RWPE2 (cell line): ENCODE measurements at places on chromosomes 7 and 10.

GRCh38 chr10:95336702-95337101 is 45.9 kb upstream of the PDLIM1 start:
- DNase-seq: no peak

DNA sequence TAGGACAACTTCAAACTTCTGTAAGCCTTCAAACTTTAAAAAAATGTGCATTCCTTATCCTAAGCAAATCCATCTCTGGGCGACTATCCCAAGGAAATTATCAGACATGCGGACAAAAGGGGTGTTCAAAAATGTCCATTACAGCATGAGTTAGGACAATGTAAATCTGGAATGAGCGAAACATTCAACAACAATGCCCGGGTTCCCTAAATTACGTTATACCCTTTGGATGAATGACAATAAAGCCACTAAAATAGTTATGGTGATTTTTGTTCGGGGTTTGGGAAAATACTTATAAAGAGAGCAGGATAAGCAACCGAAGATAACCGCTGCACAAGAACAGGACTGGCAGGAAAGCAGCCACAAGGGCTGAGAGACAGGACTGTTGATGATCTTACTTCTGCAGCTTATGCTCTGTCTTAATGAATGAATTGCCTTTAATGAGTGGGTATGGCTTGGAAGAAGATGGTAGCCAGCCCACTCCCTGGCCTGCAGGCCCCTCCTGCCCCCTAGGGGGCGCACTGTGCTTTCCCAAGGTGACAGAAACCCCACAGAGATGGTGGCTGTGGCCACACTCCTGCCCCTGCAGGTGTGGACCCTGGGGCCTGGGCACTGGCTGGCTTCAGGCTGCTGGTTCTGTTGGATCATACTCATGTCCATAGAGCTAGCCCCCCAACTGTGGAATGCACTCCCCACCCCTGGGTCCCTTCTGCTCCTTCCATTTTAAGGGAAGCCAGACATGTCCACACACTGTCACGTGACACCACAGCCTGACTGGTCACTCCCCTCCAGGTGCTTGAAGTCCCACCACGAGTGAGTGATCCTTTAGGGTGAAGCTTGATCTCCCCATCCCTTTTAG is 45.0 kb downstream of the ZCCHC24 start:
- DNase-seq: no peak

DNA sequence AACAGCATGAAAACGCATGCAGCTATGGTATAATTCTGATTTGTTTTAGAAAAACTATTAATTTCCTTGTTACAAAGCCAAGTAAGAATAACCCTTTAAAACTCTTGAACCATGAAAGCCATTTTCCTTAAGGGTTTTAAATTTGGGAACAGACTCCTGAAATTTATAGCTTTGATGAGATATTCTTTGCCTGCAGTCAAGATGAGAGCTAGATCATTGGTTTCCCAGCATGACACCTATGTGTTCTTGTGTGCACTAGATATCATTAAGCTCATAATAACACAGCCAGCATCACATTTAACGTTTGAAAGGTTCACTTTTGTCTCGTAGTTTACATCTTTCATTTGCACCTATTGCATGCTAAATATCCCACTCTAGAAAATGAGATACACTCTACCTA is 202.2 kb downstream of the PHF14 start:
- DNase-seq: no peak

DNA sequence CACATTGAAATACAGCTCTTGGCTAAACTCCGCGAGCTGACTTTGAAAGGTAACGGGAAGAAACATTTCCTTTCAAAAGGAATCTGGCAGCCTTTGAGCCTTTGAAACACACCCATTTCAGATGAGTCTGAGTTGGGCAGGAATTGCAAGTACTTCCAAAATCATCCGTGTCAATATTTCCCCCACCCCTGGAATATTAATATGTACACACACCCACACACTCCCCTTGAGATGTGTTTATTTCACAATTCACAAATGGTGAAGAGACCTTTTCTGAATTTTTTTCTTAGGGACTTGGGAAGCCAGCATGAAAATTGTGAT is 438.7 kb upstream of the NRP1 start:
- DNase-seq: no peak

DNA sequence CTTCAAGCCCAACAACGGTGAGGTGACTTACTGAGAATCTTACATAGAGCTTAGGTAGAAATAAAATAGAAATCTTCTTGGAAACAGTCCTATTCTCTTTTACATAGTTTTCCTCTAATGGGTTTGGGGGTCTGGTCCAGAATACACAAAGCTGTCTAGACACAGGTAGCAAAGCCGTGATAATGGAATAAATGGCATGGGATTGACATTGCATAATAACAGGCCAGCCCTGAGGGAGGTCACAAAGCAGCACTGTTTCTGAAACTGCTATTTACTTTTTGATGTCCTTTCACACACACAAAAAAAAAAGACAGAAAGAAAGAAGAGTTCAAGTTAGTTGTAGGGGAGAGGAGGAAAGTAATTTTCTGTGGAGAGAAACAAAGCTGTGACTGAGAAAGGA is 364.8 kb upstream of the SORCS1 start:
- DNase-seq: no peak

DNA sequence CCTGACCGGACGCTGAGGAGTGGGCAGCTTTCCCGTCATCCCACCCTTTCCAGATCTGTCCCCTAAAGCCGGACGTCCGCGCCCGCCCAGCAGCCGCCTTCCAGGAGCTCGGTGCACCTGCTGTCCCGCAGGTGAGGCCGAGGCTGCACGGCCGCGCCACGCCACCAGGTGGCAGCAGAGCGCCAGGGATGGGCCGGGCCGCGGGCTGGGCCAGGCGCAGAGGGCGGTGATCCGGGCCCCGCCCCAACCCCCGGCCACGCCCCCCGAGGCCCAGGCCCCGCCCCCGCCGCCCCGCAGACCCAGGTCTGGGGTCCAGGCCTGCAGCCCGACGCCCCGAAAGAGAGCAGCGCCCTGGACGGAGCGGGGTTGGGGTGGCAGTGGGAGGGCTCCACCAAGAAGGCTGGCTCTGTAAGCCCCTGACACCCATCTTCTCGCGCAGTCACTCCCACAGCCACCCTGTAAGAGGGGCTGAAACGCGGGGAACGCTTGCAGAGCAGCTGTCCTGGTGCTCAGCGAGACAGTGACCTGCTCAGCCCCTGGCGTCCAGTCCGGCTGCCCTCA is 32.2 kb downstream of the FOXL3 start:
- peak; percentile 60 for DNase-seq

GRCh38 chr10:34696423-34696822 is 118.7 kb downstream of the PARD3 start:
- no peak for DNase-seq

DNA sequence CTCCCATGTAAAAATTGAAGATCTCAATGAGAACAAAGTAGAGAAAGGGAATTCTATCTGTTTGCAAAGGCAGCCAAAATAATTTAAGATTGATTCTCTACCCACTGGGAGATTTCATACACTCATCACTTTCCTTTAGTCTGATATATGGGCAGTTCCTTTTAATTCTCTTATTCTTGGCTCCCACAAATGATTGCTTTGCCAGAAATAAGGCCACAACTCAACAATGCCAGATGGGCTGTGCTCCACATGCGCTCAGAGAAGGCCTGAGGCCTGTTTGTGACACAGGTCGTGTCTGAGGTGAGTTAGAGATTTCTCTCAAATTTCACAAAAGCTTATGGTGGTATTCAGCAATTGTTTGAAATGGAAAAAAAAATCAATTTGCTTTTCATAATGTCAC is 501.9 kb upstream of the SEMA3D start:
- DNase-seq: no peak

- no peak for DNase-seq
These were observed 165.8 kb downstream of the INHBA start for GRCh38 chr7:41536873-41537665.

GRCh38 chr10:3757638-3758490 is 27.1 kb downstream of the KLF6 start:
- DNase-seq: no peak

DNA sequence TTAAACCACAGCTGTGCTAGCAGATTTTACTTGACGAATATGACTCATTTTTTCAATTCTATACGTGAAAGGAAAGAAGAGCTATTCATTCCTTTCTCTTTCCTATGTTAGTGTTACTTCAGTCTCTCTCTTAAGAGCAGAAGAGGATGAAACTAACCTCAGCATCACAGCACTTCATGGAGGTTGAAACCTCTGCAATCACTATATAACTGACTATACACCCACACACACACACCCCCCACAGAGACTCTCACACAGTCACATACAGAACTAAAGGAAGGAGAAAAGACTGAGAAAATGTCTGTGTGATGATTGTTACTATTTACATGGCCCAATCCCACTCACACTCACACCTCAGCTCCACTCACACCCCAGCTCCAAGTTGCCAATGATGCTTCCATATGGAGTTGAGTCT is 104.2 kb downstream of the KIF20B start:
- DNase-seq: no peak

DNA sequence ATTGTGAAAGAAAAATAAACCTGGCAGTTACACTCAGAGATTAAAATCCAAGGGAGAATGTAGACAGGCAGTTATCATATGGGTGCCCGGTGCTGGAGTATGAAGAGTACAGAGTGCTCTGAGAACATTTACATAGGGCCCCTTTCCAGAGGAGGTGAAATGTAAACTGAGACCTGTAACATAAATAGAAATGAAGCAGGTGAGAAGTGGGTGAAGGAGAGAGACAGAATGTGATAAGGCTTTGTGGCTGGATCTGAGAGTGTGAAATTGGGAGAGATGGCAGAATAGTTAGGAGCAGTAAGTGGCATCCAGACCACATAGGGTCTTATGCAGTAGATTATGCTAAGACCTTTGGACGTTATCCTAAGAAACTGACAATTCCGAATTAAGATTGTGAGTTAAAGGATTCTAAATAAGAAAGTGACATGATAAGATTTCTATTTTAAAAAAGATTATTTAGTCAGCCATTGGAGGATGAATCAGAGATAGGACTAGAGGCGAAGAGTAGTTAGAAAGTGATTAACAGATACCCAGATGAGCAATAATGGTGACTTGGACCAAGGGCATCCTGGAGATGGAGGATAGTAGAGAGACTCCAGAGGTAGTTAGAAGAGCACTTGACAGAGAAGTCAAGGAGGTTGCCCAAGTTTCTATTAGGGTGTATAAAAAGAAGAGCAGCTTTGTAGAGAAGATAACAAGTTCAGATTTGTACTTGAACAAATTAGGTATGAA is 36.7 kb downstream of the DNAH11 start:
- DNase-seq: no peak

- DNase-seq: no peak
These were observed 445 bp upstream of the PVRIG start for GRCh38 chr7:100219271-100219737.

DNA sequence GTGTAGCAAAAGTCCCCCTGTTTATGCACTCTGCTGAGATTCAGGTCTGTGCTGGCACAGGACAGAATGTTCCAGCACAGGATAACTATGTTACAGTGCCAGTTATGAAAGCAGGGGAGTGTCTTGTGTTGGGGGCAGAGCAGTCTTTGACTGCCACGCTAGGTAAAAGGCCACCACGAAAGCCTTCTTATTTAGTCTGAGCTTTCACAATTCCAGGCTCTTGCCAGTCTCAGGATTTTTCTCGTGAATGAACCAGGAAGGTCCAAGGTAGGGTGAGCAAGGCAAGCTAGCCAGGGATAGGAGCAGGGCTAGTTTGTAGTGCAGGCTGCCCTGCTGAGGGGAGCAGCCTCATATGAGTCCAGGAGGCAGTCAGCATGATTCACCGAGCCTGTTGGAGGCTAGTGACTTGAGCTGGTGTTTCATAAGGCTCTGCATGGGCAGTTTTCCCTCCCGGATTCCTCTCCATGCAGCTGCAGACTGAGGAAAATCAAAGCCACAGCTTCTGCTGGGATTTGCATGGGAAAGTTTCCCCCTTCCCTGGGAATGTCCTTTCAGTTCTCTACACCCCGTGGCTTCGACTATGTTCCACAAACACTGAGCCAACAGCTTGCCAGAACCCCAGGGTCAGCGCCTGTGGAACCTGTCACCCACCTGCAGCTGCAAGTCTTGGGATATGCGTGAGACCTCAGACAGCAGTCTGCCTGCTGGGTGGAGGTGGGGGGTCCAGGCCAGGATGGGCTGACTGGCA is 112.3 kb downstream of the JCAD start:
- DNase-seq: peak; percentile 81

DNA sequence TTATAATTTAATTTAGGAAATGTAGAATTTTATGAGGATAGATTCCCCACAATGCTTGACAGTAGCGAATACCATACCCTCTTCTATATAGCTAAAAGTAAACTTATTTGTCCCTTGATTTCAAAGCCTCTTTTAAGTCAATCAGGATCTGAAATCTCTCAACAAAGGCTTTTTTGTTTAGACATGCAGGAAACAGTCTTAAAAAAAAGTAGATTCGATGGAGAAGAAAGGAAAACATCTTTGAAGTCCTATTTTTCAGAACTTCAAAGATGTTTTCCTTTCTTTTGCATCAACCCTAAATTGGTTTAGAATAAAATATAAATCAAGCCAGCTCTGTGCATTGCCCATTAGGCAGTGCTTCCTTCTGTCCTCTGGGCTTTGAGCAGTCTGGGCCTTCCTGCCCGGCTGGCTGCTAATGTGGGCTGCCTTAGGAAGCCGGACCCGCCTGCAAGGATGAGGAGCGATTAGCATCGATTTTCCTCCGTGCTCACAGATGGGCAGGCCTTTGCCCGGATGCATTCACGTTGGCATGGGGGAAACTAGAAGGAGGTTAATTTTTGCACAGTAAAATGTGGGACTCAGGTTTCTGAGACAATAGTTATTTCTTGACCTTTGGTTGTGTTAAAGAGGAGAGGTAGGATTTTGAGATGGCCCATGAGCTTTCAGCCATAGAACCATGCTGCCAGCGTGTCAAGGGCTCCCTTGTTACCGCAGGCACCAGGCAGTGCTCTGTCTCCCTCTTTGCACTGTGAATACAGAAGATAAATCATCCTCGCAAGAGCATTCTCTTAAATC is 15.5 kb downstream of the MSRB2 start:
- no peak for DNase-seq
